Activated T-cell treated with anti-CD3 and anti-CD28 coated beads, Interleukin-2, amount 50 U/mL, for 72 hours (primary cell): ENCODE measurements at places on chromosomes 1 and 21. TPM values are rescaled to one million over a fixed set of nuclear protein-coding genes. Genes with fewer than 3 reads are reported as not detected.

GRCh38 chr1:67705735-67706453, 20.9 kb downstream of the GADD45A start:
- DNase-seq = no peak

DNA sequence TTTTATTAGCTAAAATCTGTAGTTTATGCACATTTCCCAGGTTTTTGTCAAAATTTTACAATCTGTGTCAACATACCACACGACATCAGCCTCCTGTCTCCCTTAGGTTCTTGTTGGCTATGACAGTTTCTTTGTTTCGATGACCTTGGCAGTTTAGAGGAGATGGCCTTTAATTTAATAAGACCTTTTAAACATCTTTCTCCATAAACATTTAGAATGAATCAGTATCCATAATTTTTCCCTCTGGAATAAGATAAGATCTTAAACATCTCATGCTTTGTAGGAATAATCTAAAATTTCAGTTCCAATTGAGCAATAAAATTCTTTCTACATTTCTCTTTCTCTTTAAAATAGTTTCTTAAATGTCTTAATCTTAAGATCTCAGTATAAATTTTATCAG, 28.7 kb upstream of the DYRK1A start:
- DNase-seq = no peak

DNA sequence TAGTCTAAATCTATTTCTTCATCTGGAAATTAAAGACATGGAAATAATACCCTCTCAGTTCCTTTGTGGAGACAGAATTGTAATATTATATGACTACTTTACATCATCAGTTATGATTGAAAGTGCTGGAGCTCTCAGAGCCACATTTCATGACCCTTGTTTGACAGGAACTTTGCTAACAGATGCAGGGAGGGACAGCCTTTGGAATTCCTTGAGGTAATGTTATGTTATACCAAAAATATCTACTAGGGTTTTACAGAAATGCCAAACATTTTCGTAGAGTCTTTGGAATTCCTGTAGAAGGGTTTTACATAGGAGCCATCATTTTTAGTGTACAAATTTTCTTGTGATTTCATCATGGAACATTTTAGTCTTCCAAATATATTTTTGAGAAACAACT, 57.4 kb upstream of the ADAMTS5 start:
- DNase-seq = no peak

DNA sequence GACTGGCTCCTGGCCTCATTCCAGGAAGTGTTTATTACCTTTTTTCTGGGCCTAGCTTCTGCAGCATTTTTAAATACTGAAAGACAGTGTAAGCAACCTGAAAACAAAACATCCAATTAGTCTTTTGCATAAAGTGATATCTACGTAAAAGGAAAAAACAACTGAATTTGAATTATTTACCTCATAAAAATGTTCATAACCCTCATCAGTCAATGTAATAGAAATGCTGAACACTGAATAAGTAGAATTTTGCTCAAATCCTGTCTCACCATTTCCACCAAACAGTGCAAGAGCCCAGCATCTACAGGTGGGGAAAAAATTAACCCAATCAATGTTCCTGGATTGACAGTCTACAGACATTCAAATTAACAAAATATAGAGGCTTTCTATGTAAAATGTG, 64.0 kb downstream of the NRDC start:
- DNase-seq = no peak

GRCh38 chr1:205589618-205590456, 42.0 kb downstream of the ELK4 start:
- no peak for DNase-seq

DNA sequence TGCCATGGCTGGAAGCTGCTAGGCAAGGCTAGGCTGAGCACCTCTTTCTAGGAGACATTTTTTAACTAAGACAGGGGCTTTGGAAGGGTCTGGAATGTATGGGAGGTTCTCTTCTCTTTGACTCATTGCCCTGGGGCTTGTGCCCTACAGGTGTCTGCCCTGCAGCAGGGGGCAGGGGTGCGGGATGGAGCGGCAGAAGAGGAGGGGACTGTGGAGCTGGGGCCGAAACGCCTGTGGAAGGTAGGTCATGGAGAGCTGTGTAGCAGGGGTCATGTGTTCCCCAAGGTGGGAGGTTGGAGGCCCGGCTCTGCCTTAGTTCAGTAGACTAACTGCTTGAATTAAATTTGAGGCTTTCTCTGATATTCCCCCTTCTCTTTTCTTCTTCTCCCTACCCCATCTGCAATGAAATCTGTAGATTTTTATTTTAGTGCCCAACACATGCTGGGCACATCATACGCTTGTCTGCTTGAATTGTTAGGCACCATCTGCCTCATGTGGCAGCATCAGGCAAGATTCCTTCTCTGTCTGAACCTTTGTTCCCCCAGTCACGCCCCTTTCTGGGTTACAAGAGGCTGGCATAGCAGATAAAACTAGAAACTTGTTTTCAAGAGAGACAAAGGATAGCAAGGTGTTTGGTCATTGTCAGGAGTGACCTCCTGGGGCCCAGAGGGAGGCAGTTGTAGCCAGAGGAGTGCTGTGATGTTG, 18.4 kb downstream of the PPFIA4 start:
- no peak for DNase-seq

GRCh38 chr1:226778657-226779058, 39.6 kb upstream of the ITPKB start:
- no peak for DNase-seq

DNA sequence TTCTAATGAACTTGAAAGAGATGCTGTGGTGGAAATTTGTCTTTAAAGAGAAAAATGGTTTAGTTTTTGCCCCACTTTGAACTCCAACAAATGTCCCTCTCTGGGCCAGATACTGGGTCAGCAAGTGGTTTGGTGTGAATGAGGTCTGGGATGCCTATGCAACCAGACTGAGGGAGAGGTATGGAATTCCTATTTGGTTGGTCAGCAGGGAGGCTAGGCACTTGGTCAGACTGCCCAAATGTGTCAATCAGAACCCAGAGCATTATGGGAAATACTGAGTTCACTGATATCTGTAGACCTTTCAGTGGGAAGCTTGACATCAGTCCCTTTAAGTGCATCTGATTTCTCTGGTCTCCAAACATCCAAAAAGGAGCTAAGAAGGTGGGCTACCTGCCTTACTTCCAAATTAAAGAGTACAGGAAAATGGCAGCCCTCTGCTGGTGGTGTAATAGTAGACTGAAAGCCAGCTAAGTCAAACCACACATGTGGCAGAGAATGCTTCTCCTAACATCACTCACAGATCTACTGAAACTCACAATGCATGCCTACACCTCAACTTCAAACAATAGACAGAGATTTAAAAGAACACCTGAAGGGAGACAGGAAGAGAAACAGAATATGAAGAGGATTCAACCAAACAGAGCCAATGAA, 510.1 kb downstream of the PLA2G4A start:
- DNase-seq = no peak

The KRTAP19-8 gene
- not detected for total RNA-seq

The HSPB7 gene
- total RNA-seq = not detected
